CD4-positive, alpha-beta T cell treated with Interleukin-12 subunit alpha and Interleukin-12 subunit beta, for 1 hour (primary cell): ENCODE measurements at places on chromosomes 1 and 21.

GRCh38 chr1:86798608-86799291 is 94.4 kb downstream of the SH3GLB1 start:
- no peak for DNase-seq

DNA sequence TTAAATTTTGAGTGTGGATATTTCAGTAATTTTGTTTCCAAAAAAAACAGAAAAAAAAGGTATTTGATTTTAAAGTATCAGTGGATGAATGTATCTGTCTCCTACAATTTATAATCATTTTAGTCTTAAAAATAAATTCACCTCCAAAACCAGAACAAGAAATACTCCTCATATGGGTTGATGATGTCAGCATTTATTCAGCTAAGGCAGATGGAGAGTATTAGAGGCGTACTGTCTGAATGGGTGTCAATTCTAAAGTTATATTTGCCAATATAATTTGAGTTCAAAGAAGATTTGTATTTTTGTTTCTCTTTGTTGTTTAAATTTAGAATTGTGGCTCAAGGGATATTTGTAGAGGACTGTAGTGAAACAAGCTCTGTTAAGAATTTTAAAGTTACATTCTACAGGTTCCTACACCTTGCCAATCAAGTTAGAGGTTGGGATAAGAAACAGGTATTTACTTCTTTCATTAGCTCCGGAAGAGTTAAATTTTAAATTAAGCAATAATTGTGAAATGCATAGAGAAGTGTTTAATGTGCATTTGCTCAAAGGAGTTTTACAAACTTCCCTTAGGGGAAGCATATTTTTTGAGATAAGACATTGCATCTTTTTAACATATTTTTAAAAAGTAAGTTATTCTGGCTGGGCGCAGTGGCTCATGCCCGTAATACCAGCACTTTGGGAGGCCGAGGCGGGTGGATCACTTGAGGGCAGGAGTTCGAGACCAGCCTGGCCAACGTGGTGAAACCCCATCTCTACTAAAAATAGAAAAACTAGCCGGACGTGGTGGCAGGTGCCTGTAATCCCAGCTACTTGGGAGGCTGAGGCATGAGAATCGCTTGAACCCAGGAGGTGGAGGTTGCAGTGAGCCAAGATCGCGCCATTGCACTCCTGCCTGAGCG is 1.2 kb downstream of the PLA2G4A start:
- no peak for DNase-seq

- DNase-seq: no peak
These were observed 13.8 kb downstream of the CNIH3 start for GRCh38 chr1:224629965-224630364.

- DNase-seq: no peak
These were observed 15.3 kb downstream of the MAGI3 start for GRCh38 chr1:113405573-113405972.

DNA sequence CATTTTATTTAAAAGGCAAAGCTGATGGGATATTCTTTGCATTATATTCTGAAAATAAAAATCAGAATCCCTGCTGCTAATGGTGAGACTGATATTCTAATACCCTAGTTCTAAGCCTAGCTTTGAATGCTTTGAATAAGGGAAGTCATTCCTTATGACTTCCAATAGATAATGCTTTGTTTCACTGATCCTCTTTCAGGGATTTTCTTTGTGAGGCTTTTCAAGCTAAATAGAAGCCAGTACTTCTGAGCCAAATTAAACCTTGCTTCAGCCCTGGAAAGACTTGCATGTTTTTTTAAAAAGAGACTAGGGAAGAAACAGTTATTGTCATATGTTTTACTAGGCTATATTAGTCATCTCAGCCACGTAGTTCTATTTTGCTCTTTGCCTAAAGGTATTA is 68.5 kb upstream of the CACYBP start:
- DNase-seq: no peak
